ENCODE measurements at places on chromosomes 3 and 15. TPM values are rescaled to one million over a fixed set of nuclear protein-coding genes. Genes with fewer than 3 reads are reported as not detected.

The FRMD4B gene
- 0.85 TPM for total RNA-seq

The TRPM1 gene
- not detected for total RNA-seq

The GOLGA8G gene
- total RNA-seq = not detected

The COL7A1 gene
- total RNA-seq = 153 TPM

The UBAP1L gene
- total RNA-seq = 0.93 TPM

The MOBP gene
- 0.02 TPM for total RNA-seq

The OR4M2 gene
- total RNA-seq = not detected

The TMEM158 gene
- 10.1 TPM for total RNA-seq

The UQCRC1 gene
- total RNA-seq = 172 TPM

The ROBO2 gene
- not detected for total RNA-seq

The BMF gene
- 2.4 TPM for total RNA-seq

The NRROS gene
- total RNA-seq = not detected

The IL20RB gene
- 0.99 TPM for total RNA-seq

The TMEM266 gene
- 0.23 TPM for total RNA-seq

The GOLGA8N gene
- 1.2 TPM for total RNA-seq

The CCDC80 gene
- total RNA-seq = 37.7 TPM

The XXYLT1 gene
- 13.3 TPM for total RNA-seq

Data from A549 treated with AZD2906 at 1 μM for 4 hours (cell line).